ENCODE measurements at places on chromosomes 12 and 14.
A peak's percentile ranks its signal among the peaks of the same experiment; 100 is the strongest.

GRCh38 chr12:125890971-125891370 lies 825.7 kb downstream of the AACS start:
- DNase-seq, result no peak

DNA sequence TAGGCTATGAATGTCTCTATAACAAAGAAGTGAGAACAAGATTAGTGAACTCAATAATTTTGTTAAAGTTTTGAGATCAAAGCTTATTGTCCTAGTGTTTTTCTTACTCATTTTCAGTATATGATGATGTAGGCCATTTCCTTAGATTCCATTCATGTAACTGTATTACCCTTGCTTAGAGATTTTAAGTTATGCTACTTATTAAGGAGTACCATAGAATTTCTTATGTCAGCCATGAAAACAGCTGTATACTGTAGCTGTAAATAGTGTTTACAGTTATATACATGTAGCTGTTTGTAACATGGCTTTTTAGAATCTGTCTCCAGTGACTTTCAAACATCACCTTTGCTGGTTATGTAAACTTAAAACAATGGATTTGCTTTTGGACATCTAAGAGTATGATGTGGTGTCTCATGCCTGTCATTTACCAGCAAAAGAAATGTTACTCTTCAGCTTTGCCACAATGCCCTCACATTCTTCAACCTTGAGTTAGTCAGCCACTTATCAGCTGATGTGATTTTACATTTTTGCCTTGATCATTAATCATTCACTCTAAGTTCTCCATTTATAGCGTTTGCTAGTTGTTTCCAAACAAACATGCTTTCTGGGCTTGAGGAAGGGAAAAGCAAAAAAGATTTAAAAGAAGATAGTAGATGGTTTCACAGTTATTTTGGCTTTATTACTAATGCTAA lies 55.5 kb downstream of the SLC16A7 start:
- no peak for DNase-seq

GRCh38 chr14:73146111-73146510 lies 9.8 kb downstream of the PSEN1 start:
- DNase-seq, result no peak

DNA sequence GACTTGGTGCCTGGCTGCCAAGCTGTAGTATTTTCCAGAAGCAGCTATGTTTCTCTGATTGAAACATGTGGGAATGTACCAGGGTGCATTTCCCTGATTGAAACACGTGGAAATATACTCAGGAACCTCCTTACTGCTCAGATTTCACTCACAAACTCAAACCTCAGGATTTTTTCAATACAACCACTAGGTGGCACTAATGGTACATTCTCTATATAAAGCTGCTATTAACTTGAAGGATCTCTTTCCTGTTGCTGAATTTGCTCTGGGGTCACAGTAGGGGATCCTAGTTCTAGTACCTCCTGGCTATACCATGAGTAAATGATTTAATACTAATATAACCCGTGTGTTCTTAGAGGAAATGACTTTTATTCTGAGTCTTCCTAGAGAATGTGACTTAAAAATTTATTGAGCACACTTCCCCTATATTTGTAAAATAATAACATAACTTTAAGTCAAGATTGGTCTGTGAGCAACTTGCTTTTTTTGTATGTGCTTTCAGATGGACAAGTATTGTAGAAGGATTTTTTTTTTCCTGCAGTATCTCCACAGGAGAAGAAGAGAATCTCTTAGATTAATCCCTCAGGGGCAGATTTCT lies 173.8 kb upstream of the MIS18BP1 start:
- peak; percentile 30 for DNase-seq

- DNase-seq, result no peak
Observed at GRCh38 chr12:124779161-124780141, 84.2 kb downstream of the SCARB1 start.
